ENCODE measurements at places on chromosomes 6 and 20.

DNA sequence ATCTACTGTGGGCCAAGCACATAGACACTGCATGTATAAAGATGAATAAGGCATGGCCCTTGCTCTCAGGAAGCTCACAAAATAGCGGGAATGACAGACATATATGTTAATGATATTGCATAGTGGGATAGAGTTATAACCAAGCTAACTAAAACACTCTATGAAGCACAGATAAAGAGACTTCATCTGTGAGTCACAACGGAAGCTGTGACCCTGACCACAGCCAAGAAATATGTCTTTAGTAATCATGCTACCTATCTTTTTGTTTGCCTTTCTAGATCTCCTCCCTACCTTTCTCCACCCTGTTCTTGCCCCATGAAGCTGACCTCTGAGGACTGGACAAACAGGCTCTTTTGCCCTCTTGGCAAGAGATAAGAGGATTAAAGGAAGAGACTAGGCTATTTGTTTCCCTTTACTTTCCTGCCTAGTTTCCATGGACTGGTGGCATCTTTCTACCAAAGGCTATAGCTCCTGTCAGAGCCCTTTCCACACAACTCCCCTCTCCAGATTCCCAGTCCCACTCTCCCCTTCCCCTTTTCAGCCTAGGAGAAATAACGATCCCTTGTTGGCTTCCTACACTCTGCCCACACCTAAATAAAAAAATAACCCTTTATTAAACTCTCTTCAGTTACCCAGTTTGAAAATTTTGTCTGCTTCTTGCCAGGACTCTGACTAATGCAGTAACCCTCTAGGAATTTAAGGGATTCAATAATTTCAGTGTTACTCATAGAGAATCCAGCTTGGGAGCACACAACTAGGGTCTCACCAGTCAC, 504.9 kb upstream of the MARCKS start:
- peak; percentile 72 for DNase-seq

GRCh38 chr6:77228279-77228678, 235.0 kb downstream of the HTR1B start:
- no peak for DNase-seq

DNA sequence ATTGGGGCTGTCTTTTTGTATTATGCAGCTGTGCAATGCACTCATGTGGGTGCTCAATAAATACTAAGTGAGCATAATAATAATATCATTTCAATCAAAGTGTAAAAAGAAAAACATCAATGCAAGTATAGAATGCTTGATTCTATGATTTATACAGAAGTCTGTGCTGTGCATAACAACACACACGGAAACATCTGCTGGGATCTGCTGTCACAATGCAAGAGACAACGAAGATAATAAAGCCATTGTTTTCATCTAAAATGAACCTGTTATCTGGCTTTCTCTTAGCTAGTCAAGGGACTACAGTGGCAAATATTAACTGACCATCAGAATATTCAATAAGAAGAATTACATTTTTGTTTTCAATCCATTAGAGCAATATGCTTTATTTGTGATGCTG, 1156.9 kb upstream of the MAP3K7 start:
- no peak for DNase-seq

GRCh38 chr6:41683523-41684310, 45.4 kb downstream of the MDFI start:
- peak; percentile 62 for DNase-seq

GRCh38 chr6:96940322-96940721, 15.8 kb downstream of the KLHL32 start:
- DNase-seq = no peak

DNA sequence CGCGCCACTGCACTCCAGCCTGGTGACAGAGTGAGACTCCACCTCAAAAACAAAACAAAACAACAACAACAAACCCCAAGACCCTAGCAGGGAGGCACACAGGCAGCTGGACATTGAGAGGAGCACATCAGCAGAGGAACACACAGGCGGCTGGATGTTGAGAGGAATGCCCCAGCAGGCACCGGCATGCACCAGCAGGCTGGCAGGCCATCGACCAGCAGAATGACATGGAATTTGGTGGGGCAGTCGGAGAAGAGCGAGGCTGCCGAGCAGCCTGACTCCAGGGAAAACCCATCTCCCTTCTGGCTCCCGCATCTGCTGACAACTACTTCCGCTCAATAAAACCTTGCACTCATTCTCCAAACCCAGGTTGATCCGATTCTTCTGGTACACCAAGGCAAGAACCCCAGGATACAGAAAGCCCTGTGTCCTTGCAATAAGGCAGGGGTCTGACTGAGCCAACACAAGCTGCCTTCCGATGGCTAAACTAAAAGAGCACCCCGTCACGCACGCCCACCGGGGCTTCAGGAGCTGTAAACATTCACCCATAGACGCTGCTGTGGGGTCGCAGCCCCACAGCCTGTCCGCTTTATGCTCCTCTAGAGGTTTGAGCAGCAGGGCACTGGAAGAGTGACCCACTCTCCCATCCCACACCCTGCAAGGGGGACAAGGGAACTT, 60.2 kb downstream of the SLC22A23 start:
- DNase-seq = no peak

GRCh38 chr6:106225581-106225980, 100.0 kb downstream of the ATG5 start:
- DNase-seq = no peak

GRCh38 chr6:83472767-83473166, 39.6 kb upstream of the PRSS35 start:
- DNase-seq = no peak

- DNase-seq = no peak
Observed at GRCh38 chr6:145374570-145374969, 360.8 kb downstream of the EPM2A start.

- no peak for DNase-seq
Observed at GRCh38 chr6:161727083-161727833, 453.4 kb upstream of the AGPAT4 start.

DNA sequence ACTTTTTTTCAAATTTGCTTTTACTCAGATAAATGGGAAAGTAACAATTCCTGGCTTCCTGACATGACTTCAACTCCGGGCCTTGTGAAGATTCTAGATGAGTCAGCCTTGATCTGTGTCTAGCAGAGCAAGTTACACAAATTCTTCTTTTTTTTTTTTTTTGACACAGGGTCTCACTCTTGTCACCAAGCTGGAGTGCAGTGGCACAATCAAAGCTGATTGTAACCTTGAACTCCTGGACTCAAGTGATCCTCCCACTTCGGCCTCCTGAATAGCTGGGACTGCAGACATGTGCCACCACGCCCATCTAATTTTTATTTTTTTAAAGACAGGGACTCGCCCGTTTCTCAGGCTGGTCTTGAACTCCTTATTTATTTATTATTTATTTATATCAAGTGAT, 7.3 kb upstream of the ARHGAP18 start:
- peak; percentile 62 for DNase-seq

DNA sequence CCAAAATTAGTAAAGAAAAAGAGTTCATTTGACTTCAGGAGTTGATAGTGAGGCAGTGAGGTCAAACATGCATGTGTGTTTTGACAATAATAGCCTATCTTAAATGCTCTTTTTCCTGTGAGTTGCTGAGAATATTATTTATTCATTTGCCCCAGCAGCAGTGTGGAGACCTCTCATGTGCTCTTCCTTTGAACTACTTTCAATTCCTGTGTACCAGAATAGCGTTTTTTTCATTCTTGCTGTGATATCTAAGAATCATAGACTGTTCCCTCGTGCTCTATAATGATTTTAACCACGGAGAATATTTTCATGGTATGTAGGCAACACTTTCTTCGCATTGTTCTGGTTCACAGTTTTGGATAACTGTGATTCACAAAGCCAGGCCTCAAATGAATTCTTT, 5.2 kb downstream of the CDYL start:
- DNase-seq = no peak

DNA sequence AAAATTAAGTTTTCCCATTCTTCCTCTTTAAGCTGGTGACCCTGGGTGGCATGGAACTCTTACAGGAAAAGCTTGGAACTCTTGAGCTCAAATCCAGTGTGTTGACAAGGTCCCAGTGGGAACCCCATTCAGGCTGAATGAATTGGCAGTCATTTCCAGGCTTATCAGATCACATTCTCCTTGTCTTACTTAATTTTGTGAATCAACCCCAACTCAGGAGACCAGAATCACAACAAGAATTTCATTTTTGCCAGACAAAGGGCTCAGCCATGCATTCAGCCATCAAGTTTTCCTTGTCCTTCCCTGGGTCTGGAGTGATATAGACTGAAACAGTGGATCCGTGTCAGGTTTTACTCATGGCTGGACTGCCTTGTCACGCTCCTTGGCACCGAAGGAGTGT, 92.1 kb upstream of the EEF1E1 start:
- DNase-seq = no peak

GRCh38 chr20:62276439-62276838, 26.4 kb upstream of the ADRM1 start:
- DNase-seq = no peak

GRCh38 chr20:37538003-37538402, 10.3 kb upstream of the BLCAP start:
- DNase-seq = peak; percentile 61

DNA sequence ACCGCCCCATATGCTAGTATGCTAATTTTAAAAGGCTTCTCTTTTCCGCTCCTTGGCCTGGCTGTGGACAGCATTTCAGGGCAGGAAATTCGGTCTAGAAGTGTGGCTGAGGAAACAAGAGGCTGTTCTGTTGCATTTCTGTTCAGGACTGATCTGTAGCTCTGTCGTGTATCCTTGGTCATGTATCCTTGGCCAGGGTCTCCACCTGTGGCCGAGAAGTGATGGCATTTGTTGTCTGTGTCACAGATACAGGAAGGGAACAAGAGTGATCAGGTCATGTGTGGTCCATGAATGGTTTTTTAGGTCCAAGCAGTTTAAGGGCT, 300.5 kb upstream of the SUPT3H start:
- DNase-seq = no peak

GRCh38 chr6:85484948-85485347, 35.1 kb downstream of the NT5E start:
- no peak for DNase-seq

DNA sequence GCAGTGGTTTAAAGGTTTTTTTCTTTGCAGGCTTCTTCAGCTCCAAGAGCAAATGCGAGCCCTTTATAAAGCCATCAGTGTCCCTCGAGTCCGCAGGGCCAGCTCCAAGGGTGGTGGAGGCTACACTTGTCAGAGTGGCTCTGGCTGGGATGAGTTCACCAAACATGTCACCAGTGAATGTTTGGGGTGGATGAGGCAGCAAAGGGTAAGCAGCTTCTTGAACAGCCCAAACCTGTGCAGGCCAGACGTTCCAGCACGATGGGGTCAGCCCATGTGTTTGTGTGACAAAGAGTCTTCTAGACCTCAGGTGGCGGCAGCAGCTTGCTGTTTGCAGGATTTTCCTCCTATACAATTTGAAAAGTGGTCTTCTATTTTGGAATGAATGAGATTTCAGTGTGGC, 17.7 kb downstream of the DSP start:
- no peak for DNase-seq

DNA sequence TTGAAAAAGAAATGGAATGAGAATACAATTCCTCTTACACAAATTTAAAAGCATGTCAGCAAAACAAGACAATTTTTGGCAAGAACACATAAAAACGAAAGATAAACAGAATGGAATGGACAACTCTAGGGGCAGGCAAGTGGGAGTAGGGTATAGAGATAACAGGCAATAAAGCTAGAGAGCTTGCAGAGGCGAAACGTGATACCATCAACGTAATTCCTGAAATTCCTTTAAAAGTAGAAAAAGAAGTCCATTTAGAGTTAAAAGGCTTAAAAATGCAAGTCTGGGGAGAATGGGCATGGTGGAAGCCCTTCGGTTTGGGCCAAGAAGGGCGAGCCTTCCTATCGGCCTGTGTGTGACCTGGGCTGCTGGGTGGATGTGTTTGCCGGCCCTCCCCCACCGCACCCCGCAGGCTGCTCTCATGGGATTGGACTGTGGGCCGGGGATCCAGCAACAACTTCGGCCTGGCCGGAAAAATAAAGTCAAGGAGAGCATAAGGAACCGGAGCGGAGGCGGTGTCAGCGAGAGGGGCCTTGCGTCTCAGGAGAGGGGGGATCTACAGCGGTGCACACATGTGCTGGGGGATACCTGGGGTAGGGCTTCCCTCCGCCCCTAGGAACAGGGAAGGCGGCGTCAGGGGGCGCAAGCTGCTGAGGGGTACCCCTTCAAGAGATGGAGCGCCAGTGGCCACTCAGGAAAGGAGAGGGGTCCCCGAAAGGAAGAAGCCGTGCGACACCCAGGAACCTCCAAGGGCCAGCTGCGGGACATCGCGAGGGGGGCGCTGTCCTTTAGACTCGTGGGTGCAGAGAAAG, 4.1 kb downstream of the TMEM239 start:
- DNase-seq = peak; percentile 11

GRCh38 chr6:1461207-1461606, 71.8 kb downstream of the FOXF2 start:
- DNase-seq = peak; percentile 68

- DNase-seq = no peak
Observed at GRCh38 chr20:32153156-32153665, 43.7 kb downstream of the TM9SF4 start.
